ENCODE measurements at places on chromosomes 16 and 17. TPM values are rescaled to one million over a fixed set of nuclear protein-coding genes. Genes with fewer than 3 reads are reported as not detected.

- no peaks in the 10 kb centered on the region for H3K27me3 ChIP-seq
- H3K4me1 ChIP-seq, result peaks cover 53% of the 10 kb centered on the region
- H3K27ac ChIP-seq, result peak overlapping the region; percentile 95
- peak; percentile 84 for DNase-seq
Observed at GRCh38 chr17:77116371-77116860, 24.4 kb upstream of the SEC14L1 start.

DNA sequence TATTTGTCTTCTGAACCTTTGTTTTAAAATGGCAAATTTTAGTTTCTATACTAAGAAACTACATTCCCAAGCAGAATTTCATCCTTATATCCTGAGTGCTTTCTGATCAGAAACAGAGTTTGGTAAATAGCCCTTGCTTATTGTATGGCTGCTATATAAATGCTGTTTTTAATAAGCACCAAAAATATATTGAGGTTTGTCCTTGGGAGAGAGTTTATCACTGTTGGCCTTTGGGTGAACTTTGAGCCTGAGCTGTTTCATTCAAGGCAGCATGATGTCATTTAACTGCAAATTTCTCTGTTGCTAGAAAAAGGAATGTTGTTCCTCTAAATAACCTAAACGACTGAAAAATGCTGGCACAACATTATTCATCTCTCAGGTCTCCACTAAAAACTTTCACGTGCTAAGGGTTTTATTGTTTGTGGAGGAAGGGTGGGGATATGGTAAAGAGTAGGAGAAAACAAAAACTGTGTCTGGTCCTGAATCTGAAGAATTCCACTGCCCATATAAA, 334.3 kb upstream of the TBX2 start:
- H3K27ac ChIP-seq, result no peak overlapping the region
- peak; percentile 6 for DNase-seq
- H3K36me3 ChIP-seq, result no peaks in the 10 kb centered on the region
- no peak overlapping the region for H3K4me3 ChIP-seq
- no peaks in the 10 kb centered on the region for H3K4me1 ChIP-seq

DNA sequence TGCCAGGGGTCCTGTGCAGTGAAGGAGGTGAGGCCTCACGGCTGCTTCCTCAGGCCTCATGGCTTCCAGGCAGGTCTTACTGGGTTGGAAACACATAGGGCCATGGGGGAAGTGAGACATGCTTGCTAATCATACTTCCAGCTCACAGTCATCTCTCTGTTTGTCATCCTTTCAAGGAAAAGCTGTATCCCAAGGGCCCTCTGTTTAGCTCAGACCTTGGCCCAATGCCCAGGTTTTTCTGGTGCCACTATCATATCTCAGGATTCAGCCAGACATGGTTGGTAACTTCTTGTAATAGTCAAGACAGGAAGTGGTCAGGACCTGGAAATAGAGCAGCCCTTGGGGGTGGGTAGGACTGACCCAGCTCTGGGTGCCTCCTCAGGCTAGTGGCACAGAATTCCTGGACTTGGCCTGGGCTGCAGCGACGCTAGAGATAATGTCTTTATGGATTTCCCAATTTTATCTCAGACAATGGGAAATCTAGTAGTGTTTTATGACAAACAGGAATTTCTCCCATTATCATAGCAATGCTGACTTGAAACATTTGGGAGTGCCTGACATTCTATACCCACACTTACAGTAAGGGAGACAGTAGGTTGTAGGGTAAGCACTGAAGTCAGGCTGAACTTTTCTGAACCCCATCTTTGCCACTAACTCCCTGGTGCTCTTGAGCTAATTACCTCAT, 13.5 kb upstream of the ITGB3 start:
- peaks cover 24% of the 10 kb centered on the region for H3K4me1 ChIP-seq
- peak overlapping the region; percentile 100 for H3K27ac ChIP-seq
- H3K4me3 ChIP-seq, result no peak overlapping the region
- no peaks in the 10 kb centered on the region for H3K36me3 ChIP-seq
- peak; percentile 99 for DNase-seq

The SLC5A2 gene
- total RNA-seq, result not detected

The FOXO3B gene
- 7.2 TPM for total RNA-seq

The ALOX15 gene
- total RNA-seq, result not detected
